NCI-H460 (cell line): ENCODE measurements at places on chromosomes 4 and X.

GRCh38 chr4:23920716-23921446 is 31.0 kb upstream of the PPARGC1A start:
- no peak for DNase-seq

DNA sequence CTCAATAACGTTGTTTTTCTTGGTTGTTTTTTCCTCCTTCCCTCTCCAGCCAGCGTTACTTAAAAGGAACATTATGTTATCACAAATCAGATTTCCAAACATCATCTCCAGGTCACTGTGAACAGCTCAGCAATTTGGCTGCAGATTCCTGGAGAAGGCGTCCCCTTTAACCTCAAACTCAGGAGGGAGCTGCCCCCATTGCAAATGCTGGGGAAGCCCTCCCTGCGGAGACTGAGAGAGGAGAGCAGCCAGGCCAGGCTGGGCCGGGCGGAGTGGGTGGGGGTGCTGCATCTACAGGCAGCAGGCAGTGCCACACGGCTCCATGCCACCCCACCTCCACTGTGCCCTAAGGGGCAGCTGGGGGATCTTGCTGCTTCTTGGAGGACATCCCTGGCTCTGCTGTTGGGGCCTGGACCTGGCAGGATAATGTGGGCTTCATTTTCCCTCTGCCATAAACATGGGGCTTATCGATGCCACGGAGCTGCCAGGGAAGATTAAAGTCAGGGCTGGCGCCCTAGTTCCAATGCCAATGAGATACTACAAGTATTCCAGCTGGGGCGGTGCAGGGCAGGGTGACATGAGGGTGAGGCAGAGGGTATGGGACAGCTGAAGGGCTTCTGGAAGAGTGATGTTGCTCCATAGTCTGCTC is 148.8 kb downstream of the PJA1 start:
- DNase-seq = no peak

- no peak for DNase-seq
Observed at GRCh38 chrX:66050140-66050569, 10.3 kb upstream of the VSIG4 start.

DNA sequence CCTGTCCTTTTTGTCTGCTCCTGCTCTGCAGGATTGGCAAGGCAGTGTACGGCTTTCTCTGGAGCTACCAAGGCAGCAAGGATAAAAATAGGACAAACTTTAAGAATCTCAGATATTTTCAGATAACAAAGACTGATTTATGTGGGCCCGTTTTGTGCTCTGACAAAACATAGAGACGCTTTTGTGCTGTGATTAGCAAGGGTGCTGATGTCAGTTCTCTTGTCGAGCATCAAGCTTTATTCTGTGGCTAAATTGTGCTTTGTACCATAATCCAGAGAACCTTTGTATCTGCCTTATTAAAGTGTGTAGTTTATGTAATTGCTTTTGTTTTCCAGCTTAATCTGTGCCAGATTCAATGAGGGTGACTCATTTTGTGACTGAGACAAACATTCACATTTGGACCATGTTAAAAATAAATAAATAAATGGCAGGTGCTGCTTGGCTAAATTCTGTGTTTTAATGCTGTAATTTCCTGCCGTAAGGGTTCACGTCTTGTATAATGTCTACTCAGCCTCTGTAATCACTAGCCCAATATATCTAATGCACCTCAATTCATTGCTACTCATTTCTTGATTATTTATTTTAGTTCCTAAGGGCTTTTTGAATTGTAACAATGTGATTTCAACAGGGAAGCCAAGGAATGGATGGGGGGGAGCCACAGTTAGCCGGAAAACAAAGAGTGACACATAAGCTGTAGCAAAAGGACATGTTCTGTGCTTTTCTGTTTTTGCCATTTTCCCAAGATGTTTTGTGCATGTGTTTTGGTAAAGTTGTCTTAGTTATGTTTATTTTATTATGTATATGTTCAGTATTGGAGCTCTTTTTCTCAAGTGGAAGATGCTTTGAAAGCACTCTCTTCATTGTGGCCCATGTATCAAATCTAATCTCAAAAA is 75.1 kb downstream of the GAB1 start:
- DNase-seq = no peak

- DNase-seq = no peak
Observed at GRCh38 chr4:177263818-177264217, 45.9 kb upstream of the NEIL3 start.
